ENCODE measurements at places on chromosomes 1 and 21.
A peak's percentile ranks its signal among the peaks of the same experiment; 100 is the strongest.

DNA sequence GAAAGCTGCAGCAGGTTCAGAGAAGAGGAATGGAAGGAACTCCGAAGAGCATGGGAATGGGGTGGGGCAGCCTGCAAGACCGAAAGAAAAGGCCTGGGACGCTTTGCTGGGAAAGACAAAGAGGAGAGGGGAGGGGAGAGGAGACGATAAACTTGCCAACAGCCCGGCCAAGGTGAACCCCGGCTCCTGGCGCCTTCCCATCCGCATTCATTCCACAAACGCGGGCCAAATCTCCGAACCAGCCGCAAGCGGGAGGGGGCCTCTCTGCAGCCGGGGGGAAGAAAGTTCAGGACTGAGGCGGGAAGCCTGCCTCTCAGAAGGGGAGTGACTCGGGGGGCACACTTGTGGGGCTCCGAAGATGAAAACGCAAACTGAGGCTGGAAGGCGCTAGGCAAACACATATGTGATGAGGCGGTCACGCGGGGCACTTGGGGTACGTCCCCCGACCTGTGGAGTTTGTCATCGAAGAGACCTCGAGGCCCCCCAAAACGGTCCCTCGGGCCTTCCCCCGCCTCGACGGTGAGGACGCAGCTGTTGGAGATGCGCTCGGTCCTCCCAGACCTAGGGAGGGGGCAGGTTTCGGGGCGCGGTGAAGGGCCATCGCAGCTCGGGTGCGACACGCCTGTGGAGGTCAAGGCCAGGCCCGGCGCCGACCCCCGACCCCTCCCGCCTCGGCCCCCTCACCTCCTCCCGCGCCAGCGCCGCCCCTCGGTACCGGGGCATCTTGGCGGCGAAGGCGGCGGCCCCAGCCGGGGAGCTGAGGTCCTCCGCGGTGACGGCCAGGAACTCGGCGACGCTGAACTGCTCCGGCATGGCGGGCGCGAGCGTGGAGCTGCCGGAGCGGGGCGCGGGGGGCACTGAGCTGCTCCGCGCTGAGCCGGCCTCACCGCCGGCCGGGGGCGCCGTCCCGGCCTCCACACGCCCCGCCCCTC lies at the start of gene ASAP3:
ASAP3 (minus strand) TSS at position 859 of the 932 bp plus-strand sequence; CDS start at position 813, 46 bp downstream.
- DNase-seq = no peak

- no peak for DNase-seq
These were observed 23.2 kb downstream of the OR13G1 start for GRCh38 chr1:247656221-247656875.

- no peak for DNase-seq
These were observed 82.0 kb upstream of the PTGFR start for GRCh38 chr1:78408810-78409209.

DNA sequence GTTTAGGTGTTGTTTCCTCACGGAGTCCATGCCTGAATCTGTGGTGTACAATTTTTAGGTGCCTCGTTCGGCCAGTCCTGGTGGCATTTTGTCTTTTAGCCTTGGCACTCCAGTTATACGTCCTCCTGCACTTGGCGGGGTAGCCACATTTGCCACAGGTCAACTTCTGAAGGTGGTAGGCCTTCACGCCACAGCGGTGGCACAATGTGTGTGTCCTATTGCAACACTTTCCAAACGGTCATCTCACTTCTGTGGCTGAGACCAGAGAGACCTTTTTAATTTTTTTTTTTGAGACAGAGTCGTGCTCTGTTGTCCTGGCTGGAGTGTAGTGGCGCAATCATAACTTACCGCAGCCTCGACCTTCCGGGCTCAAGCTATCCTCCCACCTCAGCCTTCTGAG lies 49.1 kb downstream of the CAMTA1 start:
- DNase-seq = no peak

GRCh38 chr1:246506674-246507481 lies at the start of gene SMYD3:
Gene SMYD3, minus strand, starts transcription at chr1:246507279.
- peak; percentile 68 for DNase-seq

GRCh38 chr1:53835491-53835890 lies 2.6 kb downstream of the NDC1 start:
- DNase-seq = no peak

- DNase-seq = no peak
These were observed 26.5 kb downstream of the ACTA1 start for GRCh38 chr1:229407206-229408026.

DNA sequence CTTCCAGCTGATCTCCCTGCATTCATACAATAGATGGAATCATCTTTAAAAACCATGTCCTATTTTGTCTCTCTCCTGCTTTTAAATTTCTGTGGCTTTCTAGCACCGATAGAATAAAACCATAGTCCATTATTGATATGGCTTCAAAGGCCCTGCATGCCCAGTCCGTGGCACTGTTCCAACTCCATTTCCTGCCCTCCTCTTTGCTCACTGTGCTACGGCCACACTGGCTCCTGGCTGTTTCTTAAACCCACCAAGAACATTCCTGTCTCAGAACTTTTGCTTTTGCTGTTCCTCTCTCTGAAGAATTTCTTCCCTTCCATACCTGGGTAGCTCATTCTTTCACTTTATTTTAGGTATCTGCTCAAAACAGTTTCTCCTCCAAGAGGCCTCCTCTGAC lies 7.2 kb downstream of the SLAMF1 start:
- no peak for DNase-seq

GRCh38 chr1:161082483-161082882 lies 6.9 kb downstream of the NECTIN4 start:
- no peak for DNase-seq

- DNase-seq = no peak
These were observed 6.0 kb downstream of the CFAP74 start for GRCh38 chr1:1997576-1997975.

GRCh38 chr21:25717491-25718147 lies 17.1 kb downstream of the ATP5PF start:
- no peak for DNase-seq

- DNase-seq = no peak
These were observed 32.5 kb downstream of the XKR8 start for GRCh38 chr1:27992276-27992675.

- DNase-seq = no peak
These were observed 222.9 kb upstream of the AJAP1 start for GRCh38 chr1:4431491-4431890.

- no peak for DNase-seq
These were observed 1.8 kb downstream of the ZNF362 start for GRCh38 chr1:33257772-33258712.

GRCh38 chr21:31952828-31953227 lies 80.0 kb downstream of the HUNK start:
- no peak for DNase-seq

- no peak for DNase-seq
These were observed 77.8 kb upstream of the KAZN start for GRCh38 chr1:14520514-14521163.

GRCh38 chr1:216325946-216326345 lies 97.3 kb downstream of the USH2A start:
- DNase-seq = peak; percentile 13

DNA sequence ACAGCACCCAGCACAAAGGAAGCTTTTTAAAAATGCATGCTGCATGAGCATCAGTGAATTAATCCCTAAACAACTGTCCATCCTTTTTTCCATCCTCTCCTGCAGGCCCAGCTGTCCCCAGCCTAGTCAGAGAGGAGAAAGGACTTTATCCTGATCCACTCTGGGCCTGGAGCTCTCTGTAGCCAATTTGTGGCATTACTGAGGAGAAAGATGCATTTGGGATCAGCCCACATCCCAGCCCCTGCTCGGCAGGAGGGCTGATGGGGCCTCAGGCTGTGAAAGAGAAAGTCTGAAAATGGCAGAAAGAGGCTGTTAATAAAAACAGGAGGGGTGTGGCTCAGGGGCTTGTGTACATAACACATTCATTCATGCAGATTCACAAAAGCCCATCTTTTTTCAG lies 37.5 kb upstream of the ATP2B4 start:
- DNase-seq = no peak

DNA sequence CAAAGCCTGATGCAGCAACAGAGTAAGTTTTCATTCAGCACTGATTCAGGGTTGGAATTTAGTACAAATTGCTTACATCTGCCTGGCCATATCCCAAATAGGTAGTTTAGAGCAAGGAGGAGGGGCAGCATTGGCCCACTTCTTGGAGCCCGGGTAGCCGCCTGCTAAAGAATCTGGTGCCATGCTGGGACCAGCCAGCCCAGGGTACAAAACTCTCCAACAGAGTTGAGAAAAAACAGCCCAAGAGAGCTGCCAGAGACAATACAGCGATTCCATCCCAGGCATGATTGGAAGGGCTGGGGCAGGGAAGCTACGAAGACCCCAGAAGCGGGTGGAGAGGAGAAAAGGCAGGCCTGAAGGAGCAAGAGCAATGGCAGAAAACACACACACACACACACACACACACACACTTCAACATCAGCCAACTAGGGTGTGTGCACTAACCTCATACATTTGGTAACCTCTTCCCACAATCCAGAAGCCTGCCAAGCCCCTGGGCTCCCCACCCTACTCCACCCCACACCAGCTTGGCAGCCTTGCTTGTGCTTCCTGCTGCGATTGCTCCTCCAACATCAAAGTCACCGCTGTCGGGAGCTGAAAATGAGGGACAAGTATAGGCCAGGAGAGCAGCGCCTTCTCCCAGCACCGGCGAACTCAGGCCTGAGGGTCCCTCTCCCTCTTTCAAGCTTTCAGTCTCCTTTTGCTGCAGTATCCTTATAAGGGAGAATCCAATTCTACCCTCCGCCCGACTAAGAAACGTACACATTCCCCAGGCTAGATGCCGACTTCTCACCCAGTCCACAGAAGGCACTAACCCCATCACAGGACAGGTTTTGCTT lies 1.2 kb downstream of the PIK3C2B start:
- DNase-seq = peak; percentile 48

DNA sequence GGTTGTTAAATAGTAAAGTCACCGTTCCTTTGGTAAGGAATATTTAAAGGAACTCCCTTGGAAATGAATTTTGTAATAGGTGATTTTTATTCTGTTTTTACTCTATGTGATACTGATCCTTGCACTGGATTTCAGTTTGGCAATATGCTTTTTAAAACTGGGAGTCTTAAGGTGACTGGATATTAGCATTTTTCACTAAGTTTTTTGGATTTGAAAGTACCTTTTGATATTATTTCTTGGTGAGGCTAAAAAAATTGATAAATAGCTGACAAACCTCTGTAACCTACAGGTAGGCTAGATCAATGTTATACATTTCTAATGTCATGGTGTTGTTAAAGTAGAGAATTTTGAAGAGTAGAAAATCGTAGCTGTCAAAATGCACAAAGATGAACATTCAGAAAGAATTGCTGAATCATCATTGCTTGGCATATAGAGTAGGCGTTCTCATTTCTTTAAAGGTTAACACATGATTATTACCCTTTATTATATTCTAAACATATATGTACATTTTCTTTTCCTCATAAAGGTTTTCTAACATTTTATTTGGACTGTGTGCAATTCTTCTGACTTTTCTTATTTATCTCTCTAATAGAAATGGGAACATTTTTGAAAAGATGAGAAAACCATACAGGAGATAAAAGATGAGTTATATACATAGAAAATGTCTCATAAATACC lies 1.5 kb upstream of the DNAJB4 start:
- DNase-seq = no peak

DNA sequence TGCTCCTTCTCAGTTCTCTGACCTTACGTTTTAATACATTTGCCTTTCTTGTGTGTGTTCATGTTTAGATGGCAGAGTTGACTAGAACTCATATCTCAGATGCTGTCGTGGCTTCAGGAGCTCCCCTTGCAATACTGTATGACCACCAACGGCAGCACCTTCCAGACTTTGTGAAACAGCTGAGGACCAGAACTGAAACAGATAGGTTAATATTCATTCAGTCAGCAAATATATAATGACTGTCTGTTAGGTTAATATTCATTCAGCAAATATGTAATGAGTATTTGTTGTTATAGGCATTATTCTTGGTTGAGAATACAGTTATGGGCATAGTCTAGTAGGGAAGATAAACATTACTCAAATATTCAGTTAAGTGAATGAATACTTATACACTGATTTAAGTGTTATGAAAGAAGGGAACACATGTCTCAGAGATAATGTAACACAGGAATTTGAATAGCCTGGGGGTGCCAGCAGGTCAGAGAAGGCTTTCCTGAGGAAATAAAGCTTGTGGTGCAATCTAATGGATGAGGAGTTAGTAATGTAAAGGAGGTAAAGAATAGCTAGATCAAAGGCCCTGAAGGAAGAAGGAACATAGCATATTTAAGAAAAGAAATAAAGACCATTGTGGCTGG lies 88.5 kb downstream of the CEP350 start:
- no peak for DNase-seq

DNA sequence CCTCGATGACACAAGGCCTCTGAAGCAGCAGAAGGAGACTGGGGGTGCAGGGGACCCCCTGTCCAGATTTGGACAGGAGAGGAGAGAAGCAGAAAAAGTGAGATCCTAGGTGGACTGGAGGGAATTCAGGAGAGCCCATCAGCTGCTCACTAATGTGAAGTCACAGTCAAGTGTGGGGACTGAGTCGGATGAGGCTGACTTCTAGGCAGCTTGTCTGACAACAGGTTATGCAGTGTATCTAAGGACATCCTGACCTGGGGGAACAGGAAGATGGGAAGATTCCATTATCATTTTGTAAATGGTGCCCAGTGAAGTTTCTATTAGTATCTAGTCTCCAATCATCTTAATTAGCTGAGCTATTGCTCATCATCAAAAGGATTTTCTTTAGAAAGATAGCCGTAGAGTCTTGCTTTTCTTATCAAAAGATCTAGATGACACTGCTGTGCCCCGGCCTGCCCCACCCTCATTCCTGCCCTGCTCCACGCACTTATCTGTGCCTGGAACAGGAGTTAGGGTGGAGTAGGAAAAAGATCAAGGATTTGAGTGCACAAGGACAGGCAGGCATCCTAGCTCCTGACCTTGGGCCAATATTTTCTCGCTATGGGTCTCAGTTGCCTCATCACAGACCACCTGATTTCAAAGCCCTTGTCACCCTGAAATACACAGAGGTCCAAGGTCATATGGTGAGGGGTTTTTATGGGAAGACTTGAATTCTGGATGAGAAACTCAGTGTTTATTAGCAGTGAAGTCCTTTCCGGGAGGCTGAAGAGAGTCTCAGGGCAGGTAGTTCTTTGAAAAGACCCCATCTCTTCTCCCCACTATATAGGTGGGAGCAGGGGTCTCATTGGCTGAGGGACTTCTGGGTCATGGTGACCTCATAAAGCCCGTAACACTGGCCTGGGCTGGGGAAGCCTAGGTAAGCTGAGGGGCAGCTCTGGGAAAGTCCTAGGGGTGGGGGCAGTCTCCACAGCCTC lies at the start of gene MROH7:
MROH7 (plus strand) TSS at position 924 of the 974 bp plus-strand sequence. CDS start 11,141 bp downstream, outside the sequence.
- no peak for DNase-seq

- DNase-seq = peak; percentile 76
These were observed 1245.1 kb upstream of the ADGRL4 start for GRCh38 chr1:80251591-80251990.

- no peak for DNase-seq
These were observed 11.8 kb upstream of the RAP1GAP start for GRCh38 chr1:21680918-21681317.

DNA sequence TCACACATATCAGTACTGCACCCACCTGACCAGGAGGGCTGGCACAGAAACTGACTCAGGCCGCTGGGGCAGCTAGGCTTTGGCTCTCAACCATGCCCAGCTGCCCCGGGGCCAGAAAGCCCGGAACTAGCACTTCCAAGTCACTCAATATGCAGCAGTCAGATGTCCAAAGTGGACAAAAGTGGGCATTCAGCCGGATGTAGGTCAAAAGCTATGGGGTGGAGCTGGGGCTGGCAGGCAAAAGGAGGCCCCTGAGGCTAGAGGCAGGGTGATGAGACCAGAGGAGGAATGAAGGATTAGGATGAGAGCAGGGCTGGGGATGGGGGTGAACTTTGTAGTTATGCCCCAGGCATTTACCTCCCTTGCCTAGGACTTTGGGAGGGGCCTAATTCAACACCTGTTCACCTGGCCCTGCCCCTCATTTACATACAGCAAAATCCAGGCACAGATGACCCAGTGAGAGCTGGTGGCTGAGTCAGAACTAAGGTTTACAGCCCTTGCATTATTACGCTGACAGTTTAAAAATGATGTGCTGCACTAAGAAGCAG lies 30.7 kb upstream of the EDN2 start:
- DNase-seq = no peak

GRCh38 chr1:54367613-54368012 lies 38.6 kb downstream of the SSBP3 start:
- DNase-seq = no peak
